HS-27A (cell line): ENCODE measurements at places on chromosomes 6 and 20.

DNA sequence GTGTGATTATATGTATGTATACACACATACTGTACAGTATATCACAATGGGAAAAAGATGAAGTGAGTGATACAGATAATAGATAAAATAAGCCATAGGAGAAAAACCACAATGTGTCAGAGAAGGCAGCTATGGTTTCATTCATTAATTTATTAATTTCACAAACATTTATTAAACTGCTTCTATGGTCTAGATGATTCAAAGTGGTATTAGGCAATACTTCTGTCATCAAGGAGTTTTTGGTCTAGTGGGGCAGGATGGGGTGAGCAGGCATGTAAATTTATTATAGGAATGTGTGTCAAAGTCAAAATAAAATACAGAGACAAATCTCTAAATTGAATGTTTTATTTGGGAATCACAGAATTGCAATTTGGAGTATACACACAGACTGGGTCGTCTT lies 65.2 kb upstream of the ANKEF1 start:
- DNase-seq: no peak

GRCh38 chr6:138546733-138547185 lies 47.5 kb upstream of the NHSL1 start:
- no peak for DNase-seq

DNA sequence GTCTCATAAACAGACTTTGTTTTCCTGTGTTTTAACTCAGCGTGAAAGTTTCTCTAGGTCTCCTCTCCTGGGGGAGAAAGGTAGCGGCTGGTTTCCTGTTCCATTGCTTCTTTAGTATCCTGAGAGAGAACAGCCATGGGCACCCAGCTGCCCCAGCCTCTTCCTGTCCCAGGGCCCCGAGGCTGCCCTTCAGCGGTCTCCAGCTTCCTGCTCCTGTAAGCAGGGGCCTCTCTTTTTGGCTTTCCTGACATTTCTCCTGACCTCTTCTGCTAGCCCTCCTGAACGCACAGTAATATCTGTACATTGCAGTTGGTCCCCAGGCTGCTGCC lies 2.4 kb upstream of the SSTR4 start:
- DNase-seq: no peak

- DNase-seq: no peak
These were observed 188.2 kb downstream of the PLCB1 start for GRCh38 chr20:8320306-8320705.

- peak; percentile 11 for DNase-seq
These were observed 55.0 kb upstream of the KCNK16 start for GRCh38 chr6:39377539-39377950.

DNA sequence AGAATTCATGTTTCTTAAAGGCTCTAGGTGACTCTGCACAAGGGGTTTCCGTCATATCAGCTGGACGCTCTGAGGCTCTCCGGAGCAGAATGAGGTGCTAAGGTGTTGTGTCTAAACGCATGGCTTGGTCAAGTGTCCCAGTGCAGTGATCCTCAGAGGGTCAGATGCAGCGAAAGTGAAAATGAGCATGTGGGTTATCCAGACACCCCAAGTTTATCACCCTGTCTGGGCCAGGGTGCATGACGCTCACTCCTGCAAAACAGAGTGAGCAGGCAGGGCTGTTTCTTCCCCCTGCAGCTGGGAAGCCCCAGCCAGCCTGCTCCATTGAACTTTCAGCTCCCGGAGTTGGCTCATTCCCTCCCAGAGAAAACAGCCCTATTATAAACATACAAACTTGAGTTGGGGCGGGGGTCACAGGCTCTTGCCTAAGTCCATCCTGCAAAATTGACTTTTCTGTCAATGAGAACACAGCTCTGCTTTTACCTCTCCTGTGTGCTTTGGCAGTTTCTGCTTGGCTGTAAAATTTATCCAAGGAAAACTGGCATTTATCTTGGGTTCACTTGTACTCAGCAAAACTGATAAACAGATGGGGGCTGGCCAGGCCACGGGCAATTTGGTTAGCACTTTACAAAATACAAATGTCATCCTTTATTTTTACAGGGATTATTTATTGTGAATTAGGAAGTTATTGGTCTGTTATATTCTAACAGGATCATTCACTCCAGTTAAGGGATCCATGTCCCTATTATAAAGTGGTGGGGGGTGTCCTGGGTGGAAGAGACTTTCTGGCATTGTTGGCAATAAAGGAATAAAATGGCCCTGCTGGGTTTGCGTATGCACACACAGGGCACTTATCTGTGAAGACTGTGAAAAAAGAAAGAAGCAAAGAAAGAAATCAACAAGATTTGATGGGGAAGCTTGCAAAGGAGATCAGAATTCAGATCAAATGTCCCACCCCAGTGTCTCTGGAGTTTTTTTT lies 154.9 kb downstream of the FOXA2 start:
- no peak for DNase-seq

GRCh38 chr6:31819871-31820299 lies 4.5 kb downstream of the HSPA1A start:
- DNase-seq: no peak

- DNase-seq: no peak
These were observed 86.3 kb downstream of the NUS1 start for GRCh38 chr6:117761610-117762009.

DNA sequence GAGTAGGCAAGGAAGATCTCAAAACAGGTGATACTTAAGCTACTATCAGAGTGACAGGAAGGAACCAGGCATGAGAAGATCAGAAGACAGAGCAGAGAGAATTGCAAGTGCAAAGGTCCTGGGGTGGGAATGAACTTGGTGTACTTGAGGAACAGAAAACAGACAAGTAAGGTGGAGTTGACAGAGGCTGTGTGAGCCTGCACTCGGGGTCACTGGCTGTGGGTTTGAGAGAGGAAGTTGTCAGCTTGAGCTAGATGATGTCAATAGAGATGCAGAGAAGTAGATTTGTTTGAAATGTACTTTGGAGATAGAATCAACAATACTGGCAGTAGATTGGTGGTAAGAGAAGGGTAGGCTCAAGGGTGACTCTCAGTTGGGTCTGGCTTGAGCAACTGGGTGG lies 209.5 kb downstream of the CLIC5 start:
- DNase-seq: no peak

DNA sequence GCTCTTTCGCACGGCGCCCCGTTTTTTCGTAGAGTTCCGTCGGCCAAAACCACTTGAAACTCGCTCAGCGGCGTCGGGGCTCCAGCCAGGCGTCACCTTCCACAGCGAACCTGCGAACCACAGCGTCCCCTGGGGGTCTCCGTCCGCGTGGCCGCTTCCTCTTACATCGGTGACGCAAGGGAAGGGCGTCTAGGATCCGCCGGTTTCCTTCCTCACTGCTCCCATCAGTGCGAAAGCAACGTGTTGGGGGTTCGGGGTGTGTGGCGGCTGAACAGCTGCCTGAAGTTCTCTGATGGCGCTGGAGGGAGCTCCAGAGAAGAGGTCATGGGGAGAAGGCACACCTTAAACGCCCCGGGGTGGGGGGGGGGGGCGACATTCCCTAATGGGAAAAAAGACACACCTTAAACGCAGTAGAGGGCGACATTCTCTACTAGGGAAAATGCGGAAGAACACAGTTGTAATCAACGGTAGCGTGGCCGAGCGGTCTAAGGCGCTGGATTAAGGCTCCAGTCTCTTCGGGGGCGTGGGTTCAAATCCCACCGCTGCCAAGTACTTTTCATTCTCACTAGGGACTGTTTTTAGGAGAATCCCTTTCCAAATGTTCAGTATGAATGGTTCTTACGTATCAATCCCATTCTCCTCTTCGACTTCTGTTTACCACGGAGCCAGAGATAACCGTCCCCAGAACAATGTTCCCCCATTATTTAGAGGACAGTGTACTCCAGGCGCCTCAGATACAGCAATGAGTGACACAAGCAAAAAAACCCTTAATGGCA lies 16.4 kb downstream of the ZNF311 start:
- DNase-seq: no peak

- no peak for DNase-seq
These were observed 63.2 kb downstream of the GMDS start for GRCh38 chr6:2182251-2182650.

- DNase-seq: no peak
These were observed 8.3 kb downstream of the APOBEC2 start for GRCh38 chr6:41061196-41061726.

DNA sequence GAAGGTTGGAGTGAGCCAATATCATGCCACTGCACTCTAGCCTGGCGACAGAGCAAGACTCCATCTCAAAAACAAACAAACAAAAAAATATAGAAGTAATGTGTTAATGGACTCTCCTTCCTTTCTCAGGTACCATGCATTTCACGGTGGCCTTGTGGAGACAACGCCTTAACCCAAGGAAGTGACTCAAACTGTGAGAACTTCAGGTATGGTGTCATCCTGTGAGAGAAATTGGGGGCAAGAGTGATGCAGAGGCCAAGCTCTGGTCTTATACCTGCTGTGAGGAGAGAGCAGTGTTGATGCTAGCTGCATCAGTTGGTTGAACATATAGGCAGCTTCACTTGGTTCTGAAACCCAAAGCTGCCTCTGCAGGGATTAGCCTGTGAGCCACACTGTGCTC lies 6.2 kb downstream of the ITCH start:
- no peak for DNase-seq

GRCh38 chr6:158448856-158449255 lies 111.0 kb upstream of the TMEM181 start:
- DNase-seq: no peak

DNA sequence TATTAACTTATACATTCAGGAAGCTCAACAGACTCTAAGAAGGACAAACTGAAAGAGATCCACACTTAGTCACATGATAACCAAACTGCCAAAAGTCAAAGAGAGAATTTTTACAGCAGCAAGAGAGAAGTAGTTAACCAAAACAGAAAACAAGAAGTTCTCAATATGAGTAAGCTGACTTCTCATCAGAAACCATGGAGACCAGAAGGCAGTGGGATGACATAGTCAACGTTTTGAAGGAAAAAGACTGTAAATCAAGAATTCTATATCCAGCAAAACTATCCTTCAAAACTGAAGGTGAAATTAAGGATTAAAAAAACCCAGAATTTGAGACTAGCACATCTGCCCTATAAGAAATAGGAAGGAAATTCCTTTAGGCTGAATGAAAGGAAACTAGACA lies 60.4 kb downstream of the COL19A1 start:
- no peak for DNase-seq

DNA sequence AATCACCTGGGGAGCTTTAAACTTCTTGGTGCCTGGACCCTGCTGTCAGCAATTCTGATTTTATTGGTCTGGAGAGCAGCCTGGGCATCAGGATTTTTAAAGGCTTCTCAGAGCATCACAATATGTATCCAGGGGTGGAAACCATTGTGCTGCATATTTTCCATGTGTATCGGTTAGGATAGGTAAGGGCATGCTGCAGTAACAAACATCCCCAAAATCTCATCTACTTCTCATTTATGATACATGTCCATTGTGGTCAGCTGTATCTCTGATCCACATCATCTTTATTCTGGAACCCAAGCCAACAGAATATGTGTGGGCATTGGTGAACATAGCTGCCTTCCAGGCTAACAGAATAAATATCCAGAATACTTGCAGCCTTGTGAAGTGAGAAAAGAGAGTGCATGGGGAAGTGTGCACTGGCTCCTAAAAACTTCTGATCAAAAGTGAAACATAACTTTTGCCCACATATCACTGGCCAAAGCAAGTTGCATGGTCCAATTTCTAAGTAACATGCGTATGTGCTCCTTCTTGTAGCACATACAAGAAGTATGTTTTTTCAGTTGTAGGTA lies 215.1 kb downstream of the ZMYND8 start:
- no peak for DNase-seq

DNA sequence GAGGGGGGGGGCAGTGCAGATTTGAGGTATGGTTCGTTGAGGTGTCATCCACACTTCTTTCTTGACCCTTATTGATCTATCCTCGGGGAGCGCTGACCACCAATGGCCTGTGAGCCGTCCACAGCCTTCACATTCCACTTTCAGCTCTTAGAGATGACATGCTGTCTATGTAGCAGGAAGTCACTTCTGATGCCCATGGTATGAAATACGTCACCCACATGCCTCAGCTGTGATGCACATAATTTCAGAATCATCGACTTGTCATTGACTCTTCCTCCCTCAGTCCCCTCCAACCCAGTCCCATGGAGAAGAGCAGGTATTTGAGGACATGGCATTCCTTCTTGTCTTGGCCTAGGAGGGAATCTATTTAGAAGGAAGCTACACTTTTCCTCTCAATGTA lies 4.7 kb upstream of the ADGRF5 start:
- no peak for DNase-seq

GRCh38 chr20:13060327-13060726 lies 51.6 kb downstream of the SPTLC3 start:
- DNase-seq: no peak

DNA sequence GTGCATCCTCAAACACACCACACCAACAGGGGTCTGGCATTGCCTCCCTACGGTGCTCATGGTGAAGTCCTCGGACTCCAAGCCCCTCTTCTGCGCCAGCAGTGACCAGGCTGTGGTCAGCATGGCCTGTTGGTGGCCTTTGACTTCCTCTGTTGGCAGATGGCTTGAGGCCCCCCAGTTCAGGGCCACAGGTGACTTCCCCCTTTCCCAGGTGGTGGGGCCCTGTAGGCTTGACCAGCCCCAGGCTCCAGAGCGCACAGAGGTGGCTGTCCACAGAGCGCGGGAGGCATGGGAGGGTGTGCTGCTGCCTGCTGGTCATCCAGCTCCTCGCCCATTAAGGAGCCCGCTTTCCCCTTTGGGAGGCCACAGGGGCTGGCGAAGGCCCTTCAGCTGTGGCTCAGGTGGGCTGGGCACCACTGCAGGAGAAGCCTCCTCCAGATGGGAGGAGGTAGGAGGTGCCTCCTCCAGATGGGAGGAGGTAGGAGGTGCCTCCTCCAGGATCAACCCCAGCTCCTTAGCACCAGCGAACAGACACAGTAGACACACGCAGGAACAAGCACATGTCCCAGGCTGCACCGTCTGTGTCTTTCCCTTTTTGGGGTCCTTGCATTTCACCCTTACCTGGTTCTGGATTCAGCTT lies 52.1 kb upstream of the BHLHE23 start:
- no peak for DNase-seq

DNA sequence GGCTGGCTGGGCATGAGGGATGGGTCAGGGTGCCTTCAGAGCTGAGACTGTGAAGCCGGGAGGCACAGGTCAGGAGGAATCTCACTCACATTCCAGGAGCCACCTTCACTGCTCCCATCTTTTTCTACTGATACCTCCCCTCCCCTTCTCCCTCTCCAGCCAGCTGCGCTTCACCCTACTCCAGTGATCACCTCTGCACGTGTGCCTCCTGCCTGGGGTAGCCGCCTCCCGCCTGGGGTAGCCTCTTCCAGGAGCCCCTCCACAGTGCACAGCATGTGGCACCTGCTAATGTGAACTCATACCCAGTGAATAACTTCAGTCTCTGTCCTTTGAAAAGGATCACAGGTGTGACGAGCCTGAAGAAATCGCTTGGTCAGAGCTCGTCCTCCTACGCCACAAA lies 232.6 kb downstream of the TMEM242 start:
- no peak for DNase-seq

- no peak for DNase-seq
These were observed 330.0 kb downstream of the ZFAND3 start for GRCh38 chr6:38149531-38149930.
